ENCODE measurements at places on chromosomes 16 and 17.

DNA sequence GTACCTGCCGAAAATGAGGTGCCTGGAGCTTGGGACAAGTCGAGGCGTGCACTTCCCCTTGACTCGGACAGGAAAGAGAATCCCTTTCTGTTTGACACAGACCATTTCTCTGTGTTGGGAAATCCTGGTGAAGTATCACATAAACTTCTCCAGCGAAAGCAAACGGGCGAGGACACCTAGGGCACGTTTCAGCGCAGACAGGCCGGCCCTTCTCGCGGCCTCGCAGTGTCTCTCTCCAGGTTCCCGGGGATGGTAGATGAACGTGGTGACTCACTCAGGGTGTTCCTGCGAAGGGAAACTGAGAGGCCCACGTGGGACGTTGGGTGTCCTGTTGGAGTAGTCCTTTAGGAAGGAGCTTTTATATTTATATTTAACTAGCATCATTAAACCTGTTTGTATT lies 36.3 kb upstream of the ZNF750 start:
- DNase-seq = no peak

DNA sequence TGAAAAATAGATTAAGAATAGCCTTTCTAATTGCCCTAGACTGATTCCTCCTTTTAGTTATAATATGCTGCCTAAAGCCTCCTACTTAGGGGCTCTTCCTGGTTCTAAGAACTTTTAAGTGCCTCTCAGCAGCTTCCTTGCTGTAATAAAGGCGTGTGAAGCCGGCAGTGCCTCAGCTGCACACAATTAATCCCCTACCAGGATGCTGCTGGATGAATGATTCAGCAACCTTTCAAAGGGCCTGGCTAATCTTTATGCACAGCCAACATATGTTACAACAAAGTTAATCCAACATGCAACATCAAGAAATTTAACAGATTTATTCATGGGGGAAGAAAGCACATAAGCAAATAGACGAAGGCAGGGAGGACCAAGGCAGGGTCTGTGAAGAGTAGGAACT lies 145.2 kb downstream of the PMP22 start:
- no peak for DNase-seq

- DNase-seq = no peak
These were observed 146.5 kb downstream of the SDK2 start for GRCh38 chr17:73497721-73498120.

- no peak for DNase-seq
These were observed 103.9 kb upstream of the CHMP6 start for GRCh38 chr17:80887639-80888175.

- DNase-seq = no peak
These were observed 187.8 kb downstream of the RAB11FIP4 start for GRCh38 chr17:31579265-31579664.
